NCI-H1417 (cell line): ENCODE measurements at places on chromosomes 12 and 14.
A peak's percentile ranks its signal among the peaks of the same experiment; 100 is the strongest.

DNA sequence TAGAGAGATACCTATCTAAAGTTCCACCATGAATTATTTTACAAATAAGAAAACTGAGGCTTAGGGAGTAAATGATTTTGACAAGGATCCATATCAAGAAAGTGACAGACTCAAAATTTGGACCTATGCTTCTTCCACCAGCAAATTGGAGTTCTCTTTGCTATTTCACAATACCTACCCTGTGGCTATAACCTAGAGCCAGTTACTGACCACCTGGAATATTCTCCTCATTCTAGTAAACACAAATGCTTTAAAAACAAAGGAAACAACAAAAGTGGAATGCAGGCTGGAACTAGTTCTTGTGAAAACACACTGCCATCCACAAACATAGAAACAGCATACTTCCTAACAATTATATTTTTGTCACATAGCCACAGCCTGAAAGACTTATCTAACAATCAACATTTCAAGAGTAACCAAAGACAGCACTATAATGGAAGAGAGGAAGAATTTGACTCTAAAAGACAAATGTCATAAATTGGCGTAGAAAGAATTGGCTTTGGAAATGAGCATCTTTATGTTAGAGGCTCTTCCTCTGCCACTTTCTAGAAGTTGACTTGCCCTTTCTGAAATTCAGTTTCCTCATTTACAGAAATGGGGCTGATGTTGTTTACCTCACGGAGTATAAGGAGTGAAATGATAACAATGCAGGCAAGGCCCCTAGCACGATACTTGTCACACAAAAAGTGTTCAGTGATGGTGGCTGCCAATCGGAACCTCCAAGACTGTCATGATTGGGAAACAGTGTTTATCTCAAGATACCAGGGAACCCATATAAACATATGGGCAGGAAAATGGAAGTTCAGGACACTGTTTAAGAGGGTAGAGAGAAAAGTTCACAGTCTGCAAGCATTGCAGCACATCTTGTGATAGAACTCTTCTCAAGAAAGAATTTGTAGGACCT, 138.6 kb upstream of the LGR5 start:
- no peak for DNase-seq

DNA sequence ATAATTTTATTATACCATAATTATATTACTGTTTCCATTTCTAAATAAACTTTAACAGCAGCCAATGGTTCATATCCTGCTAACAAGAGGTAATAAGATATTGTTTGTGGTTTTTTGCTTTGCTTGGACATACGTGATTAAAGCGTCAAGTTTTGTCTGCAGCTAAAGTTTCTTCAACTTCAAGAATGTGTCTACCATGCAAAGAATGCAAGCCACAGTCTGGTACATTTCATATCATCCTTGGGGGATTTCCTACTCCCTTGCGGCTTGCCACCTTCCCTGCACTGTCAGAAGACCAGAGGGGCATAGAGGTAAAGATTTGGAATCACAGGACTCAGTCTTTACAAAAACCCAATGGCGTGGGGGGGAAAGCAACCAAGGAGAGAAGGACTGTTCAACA, 125.2 kb downstream of the MED13L start:
- no peak for DNase-seq

DNA sequence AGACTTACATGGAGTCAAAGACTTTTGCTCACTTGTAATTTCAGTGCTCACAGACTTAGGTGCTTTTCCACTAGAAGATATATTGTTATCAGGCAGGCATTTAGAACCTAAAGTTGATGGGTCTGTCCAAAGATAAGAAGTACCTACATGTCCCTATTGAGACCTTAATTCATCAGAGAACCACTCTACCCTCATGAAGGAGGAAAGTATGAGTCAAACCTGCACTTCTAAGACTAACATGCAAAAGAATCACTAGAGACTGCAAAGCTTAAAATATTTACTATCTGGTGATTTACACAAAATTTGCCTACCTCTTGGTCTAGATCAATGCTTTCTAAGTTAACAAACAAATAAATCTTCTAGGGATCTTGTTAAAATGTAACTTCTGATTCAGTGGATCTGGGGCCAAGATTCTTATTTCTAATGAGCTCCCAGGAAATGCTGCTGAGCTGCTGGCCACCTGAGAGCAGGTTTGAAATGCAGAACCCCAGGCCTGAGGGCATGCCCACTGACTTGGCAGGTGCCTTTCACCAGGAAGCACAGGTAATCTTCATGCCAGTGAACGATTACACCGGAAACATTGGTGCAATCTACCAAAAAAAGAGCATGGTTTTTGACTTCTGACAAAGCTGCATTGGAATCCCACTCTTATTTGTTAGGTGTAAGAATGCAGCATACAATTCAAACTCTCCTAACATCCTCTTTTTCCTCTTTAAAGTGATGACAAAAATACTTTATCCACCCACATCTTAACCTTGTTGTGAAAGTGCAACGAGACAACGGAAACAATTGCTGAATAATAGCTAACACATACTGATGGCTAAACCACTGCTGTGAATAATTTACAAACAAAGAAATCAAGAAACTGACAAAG, 214.2 kb downstream of the ADAMTS20 start:
- no peak for DNase-seq

DNA sequence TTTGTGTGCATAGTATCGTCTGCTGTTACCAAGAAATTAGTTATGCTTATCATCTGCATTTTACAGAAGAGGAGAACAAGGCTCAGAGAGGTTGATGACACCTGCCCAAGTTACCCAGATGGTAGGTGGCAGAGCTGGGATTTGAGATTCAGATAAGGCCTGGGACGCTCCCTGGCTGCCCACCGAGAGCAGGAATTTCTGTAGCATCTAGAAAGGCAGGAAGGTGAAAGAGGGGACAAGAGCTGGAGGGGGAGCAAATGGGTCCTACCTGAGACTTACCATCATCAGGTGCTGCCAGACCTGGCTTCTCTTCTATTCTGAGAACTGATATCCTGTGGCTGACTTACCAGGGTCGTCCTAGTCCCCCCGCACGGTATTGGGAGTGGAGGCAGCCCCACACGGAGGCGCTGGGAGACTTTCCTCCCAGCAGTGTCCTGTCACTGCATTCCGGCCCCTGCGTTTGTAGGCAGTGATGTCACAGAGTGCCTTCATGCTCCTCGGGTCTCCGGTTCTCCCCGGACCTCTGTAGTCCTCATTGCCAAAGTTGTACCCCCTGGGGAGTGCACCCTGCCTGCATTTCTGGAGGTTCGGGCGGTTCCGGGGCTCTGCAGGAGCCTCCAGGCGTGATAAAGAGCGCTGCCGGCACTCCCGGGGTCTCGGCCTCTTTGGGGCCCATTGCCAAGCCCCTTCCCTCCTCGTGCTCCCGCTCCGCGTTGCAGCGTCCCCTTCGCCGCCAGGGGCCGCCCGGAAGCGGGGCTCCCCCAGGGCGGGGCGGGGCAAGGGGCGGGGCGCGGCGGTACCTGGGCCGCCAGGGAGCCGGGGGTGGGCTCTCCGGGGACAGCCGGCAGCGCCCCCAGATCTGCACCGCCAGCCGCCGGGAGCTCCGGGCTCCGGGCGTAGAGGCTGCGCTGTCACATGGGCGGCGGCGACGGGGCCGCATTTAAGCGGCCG, at the start of gene CABP1:
Gene CABP1 (plus strand): TSS at position 856 of the 951 bp plus-strand sequence. CDS start 60 bp downstream, at position 916.
- peak; percentile 38 for DNase-seq

DNA sequence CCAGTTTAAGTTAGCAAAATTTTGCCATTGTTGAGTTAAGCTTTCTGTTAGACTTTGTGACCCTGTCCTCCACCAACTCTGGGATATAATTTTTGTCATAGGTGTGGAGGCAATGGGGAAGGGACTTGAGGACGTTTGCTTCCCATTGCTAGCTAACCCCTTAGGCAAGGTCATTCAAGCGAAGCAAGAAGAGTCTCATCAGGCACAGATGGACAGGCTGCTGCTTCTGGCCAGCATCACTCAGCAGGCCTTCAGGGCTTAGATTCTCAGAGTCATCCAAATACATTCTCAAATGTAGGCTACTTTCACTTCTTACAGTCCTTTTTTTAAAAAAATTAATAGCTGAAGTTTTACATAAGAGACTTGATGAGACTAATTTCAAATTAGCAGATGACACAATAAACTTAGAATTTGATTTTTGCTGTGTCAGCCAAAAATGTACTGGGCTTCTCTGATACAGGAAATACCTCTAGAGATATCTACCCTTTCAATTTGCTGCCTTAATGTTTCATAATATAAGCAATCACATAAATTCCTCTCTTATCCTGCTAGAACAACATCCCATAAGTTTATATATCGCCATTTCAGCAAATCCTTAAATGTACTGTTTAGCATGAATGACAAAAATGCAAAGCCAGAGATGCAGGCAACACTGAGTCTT, 875.2 kb downstream of the FLRT2 start:
- no peak for DNase-seq

DNA sequence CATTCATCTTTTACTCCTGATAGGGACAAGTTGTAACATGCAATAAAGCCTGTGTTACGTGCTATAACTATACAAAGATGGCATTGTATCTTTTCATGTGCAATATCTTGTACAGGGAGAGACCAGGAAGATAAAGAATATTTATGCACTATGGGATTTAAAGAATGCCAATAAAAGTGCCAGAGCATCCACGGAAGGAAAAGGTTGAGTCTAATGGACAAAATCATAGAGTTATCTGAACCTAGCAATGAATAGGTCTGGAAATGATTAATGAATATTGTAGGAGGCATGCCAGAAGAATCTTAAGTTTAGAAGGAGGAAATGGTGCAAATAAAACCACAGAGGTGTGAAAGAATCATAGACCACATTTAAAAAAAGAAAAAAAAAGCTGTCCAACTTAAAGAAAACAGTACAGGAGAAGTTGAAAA, 263.9 kb downstream of the KCNC2 start:
- DNase-seq = no peak

GRCh38 chr12:117994551-117995438, 21.7 kb upstream of the RFC5 start:
- no peak for DNase-seq

- peak; percentile 84 for DNase-seq
Measured at GRCh38 chr12:45268672-45269411, 52.9 kb downstream of the ANO6 start.

GRCh38 chr12:15322164-15323061, at the start of gene PTPRO:
Gene PTPRO (plus strand): TSS chr12:15322508.
- DNase-seq = peak; percentile 94

GRCh38 chr14:20632831-20633691, 8.4 kb downstream of the OR6S1 start:
- peak; percentile 31 for DNase-seq

DNA sequence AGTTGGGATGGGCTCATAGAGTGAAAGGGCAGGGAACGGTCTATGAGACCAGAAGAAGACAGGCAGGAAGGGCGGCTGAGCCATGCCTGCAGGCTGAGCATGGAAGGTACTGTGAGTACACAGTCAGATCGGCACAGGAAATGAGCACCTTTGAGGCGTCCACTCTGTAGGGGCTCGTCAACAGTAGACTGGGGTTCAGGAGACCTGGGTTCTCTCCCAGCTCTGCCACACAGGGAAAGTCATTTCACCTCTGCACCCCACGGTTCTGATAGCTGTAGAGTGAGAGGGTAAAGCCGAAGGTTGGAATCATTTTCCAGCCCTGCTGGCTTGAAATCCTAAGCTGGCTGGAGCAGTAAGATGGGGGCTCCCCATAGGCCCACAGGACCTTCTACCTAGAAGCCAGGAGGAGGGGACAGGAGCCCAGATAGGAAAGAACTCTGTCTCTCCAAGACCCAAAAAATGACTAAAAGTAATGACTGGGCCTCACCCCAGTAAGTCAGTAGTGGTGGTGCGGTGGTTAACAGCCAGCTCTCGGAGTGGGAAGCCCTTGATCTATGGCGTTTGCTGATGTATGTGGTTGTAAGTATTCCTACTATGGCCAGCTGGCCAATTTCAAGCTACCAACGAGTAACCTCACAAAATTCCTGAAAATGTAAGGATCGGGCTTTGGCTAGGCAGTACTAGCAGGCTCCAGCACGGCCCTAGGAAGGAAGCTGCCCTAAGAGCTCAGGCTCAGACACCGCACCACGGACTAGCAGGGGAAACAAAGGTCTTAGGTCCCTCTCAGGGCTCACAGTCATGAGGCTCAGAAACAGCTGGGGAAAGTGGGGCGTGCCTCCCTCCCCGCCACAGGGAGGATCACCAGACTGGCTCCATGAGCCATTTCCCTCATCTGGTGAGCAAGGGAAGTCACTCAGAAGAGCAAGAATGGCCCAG, 10.3 kb upstream of the CD27 start:
- DNase-seq = no peak

GRCh38 chr14:23556700-23557440, 799 bp downstream of the THTPA start:
- peak; percentile 42 for DNase-seq

GRCh38 chr14:100532906-100533655, 54.1 kb downstream of the BEGAIN start:
- DNase-seq = no peak

DNA sequence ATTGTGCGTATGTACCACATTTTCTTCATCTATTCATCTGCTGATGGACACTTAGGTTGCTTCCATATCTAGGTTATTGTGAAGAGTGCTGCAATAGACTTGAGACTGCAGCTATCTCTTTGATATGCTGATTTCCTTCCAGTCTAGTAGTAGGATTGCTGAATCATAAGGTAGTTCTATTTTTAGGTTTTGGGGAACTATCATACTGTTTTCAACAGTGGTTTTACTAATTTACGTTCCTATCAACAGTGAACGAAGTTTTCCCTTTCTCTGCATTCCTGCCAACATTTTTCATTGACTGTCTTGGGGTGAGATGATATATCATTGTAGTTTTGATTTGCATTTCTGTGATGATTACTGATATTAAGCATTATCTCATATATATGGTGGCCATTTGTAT, 482.2 kb downstream of the SLC16A7 start:
- no peak for DNase-seq

- no peak for DNase-seq
Measured at GRCh38 chr12:75721796-75722195, 210.4 kb upstream of the KRR1 start.

DNA sequence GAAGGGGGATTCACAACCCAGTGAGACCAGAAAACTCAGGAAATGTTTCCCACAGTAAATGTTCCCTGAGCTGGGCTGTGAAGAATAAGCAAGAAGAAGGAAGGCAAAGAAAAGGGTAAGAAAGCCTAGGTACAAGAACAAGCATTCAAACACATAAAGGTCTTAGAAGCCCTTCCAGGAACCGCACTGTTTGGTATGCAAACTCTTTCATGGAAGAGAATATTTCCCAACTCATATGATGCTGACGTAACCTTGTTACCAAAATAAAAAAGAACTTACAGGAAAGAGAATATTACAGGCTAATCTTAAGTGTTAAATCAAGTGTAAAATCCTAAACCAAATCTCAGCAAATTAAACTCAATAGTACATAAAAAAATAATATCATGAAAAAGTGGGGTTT, 23.6 kb downstream of the MED6 start:
- no peak for DNase-seq

- peak; percentile 77 for DNase-seq
Measured at GRCh38 chr12:92570056-92570753, 132.6 kb upstream of the PLEKHG7 start.

GRCh38 chr12:92139634-92140150, 6.0 kb downstream of the BTG1 start:
- DNase-seq = no peak

GRCh38 chr14:78524766-78525165, 354.6 kb downstream of the NRXN3 start:
- no peak for DNase-seq

GRCh38 chr12:96212456-96213375, 18.5 kb downstream of the ELK3 start:
- no peak for DNase-seq

- no peak for DNase-seq
Measured at GRCh38 chr12:78018171-78018910, 187.6 kb downstream of the NAV3 start.

- no peak for DNase-seq
Measured at GRCh38 chr12:62256408-62257096, 3.7 kb upstream of the USP15 start.

GRCh38 chr12:113064395-113065125, 8.0 kb downstream of the DTX1 start:
- DNase-seq = no peak

- DNase-seq = no peak
Measured at GRCh38 chr14:68650404-68650994, 142.4 kb downstream of the ZFP36L1 start.
